ENCODE measurements at places on chromosomes 12 and 14.

- DNase-seq: no peak
Observed at GRCh38 chr12:112686373-112686772, 105.2 kb upstream of the RPH3A start.

GRCh38 chr14:92846162-92846897 lies 52.2 kb downstream of the GOLGA5 start:
- peak; percentile 59 for DNase-seq

DNA sequence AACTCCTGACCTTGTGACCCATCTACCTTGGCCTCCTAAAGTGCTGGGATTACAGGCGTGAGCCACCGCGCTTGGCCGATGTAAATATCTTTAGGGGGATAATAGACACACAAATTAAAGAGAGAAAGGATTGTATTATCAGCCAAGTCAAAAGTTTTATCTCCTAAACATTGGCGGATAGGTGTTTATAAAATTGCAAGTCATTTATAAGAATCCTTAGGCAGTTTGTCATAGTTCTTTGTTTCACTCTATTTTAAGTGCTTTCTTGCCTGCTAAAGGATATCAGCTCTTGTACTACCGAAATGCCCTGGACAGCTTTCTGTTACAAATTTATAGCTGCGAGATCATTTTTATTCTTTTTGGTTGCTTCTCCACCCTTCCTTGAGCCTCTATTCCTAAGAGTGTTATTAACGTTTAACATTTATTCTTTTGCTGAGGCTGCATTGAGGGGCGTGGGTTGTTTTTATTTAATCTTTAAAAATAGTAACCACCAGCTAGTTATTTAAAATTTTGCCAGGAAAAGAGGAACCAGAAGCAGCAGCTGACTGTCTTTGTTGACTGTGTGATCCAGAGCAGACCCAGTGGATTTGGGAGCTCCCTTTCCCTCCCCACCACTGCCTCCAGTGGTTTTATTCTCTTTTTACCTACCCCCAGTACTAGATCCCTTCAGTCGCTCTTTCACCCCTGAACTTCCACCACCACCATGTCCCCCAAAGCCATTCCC lies 106.4 kb downstream of the DIP2B start:
- no peak for DNase-seq

DNA sequence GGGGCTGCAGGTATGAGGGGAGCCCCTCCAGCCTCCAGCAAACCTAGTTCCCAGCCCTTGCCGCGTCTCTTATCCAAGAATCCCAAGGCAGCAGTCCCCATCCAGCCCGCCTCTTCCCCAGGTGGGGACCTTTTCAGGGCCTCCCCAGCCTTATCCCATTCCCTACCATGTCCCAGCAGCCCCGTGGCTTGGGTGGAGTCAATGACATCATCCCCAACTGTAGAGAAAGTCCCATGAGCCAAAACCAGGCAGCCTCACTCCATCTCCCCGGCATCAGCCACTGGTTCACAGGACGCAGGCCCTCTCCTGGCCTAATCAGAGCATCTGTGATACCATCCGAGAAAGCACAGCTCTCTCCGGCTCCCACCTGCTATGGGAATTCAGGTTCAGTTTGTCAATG lies 131.0 kb downstream of the NCOR2 start:
- DNase-seq: no peak

DNA sequence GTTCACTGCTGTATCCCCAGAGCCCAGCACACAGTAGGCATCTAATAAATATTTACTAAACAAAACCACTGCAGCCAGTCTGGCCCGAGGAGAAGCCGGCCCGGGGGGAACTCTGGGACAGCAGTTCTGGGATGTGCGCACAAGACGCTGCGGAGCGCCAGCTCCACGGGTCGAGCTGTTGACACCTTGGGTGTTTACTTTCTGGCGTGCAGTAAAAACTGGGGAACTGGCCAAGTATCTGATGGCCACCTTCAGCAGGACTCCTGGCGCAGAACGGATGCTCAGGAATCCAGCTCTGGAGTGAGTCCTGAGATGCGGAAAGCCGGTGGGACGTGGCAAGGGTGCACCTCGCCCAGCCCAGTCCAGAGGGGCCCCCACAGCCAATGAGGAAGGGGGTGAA lies 65.6 kb downstream of the NCOR2 start:
- DNase-seq: no peak

DNA sequence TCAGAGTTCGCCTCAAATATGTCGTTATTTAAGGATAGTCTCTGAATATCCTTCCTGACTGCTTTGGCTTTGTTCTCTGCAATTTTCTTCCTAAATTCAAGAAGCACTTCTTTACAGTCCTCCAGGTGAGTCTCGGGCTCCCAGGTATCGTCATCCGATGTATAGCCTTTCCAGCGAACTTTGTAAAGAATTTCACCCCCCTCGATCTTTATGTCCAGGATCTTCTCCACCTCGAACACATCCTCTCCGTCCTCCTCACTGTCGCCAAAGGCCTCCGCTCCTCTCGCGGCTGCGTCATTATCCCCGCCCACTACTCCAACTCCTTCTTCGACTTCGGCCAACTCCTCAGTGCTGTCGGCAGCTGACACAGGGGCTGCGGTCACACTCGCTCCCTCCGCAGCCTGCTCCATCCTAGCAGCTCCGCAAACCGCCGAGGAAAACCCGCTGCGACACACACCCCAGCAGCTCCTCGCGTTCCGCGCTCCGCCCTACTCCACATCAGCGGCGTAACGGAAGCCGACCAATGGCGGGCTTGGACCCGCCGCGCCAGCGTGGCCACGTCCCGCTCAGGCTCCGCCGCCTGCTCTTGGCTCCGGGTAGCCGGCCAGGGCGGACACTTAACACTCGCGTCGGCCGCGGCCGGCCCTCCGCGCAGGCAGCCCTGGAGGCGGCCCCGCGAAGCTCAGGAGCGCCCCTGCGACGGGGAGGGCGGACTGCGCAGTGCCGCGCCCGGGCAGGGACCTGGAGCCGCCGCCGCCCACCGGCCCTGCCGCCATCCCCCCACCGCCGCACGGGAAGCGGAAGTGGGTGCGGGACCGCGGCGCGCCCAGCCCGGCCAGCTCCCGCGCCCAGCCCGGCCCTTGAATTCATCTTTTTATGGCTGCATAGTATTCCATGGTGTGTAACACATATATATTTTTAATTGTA lies 4.1 kb downstream of the CD163L1 start:
- DNase-seq: no peak

DNA sequence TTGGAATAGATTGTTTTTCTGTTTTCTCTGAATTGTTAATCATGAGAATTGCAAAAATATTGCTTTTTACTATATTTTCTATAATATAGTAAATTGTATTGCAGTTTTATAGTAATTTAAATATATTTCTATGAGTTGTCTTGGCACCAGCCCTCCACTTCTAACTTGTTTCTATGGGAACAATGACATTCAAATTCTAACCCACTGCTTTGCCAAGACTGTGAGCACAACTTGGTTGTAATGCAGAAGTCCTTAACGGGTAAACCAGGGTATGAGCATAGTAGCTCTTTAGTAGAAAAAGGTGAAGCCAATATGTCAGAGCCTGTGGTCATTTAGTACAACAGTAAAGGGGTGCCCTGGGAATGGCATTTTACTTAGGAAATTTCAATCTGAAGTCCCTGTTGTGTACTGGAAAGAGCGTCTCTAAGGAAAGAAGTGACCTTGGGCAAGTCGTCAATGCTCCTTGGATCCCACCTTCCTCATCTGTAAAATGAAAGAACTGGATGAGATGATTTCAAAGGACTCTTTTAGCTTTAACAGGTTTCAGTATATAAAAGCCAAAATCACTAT lies 283.3 kb downstream of the ATP23 start:
- DNase-seq: no peak

DNA sequence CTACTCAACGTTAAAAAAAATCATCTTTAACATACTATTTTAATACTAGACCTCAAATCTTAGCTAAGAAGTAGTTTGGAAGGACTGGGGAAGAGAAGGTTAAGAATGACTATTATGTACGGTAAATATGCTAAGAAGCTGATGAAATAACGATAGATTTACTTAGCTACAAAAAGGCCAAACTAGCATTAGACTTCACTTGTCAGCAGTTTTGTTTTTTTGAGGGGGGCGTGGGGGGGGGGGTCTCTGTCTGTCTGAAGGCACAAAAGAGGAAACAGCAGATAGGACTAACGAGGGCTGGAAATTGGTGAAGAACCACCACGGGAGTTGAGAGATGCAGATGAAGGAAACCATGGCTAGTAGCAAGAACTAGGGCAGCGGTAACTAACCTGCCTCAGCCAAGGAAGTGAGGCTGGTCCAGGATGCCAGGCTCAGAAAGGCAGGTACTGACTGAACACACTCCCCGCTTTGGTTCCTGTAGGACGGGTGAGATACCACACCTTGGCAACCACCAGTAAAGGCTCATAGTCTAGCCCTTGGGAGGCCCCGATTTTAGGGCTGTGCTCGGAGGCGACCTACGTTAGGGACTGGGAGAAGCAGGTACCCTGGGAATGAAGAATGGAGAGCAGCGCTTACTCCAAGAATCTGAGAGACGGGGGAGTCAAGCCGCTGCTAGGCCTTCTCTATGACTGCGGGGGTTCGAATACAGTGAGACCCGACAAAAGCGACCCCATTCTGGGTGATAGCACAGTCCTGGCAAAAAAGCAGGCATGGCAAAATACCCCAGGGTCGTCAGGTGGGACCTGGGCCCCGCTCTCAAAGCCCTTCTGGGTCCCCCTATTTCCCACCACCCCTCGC lies 675 bp downstream of the NEDD8 start:
- no peak for DNase-seq

DNA sequence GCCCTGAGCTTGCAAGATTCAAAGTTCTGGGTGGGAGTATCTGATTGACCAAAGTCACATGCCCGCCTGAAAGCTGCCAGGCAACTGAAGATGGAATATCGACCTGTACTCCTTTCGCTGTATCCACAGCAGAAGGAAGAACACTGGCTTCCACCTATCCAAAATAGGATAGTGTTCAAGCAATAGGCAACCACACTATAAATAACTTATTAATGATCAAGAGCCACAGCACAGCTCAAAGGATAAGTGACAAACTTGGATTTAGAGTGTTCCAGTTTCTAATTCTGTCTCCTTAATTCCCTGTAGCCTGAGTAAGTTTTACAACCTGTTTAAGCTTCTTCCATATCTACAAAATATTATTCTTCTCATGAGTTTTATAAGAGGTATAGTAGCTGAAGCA lies 89.9 kb downstream of the TAOK3 start:
- DNase-seq: no peak

GRCh38 chr14:35052637-35053036 lies 6.6 kb downstream of the FAM177A1 start:
- DNase-seq: no peak

DNA sequence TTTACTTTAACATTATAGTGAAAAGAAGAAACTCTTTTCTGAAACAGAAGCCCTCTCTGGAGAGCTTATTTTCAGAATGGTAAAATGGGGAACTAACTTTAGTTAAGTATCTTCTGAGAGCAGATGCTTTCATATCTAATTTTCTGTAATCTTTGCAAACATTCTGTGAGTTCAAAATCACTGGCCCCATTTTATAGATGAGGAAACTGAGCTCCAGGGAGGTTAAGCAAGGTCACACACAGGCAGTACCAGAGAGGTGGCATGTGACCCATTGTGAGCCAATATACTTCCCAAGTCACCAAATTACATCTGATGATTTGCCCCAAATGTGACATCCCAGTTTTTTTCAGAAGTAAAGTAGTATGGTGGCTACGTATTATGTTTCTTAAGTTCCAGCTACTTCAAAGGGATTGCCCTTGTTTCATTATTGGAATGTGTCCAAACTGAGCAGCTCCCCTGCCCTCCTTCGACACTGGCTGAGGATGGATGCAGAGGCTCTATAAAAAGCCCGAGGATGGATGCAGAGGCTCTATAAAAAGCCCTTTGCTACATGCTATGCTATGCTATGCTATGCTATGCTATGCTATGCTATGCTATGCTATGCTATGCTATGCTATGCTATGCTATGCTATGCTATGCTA lies 36.2 kb upstream of the NUDT4 start:
- no peak for DNase-seq
